ENCODE measurements at places on chromosomes 2 and 18.

GRCh38 chr18:55012008-55012407, 52.7 kb upstream of the CCDC68 start:
- peak; percentile 30 for DNase-seq

DNA sequence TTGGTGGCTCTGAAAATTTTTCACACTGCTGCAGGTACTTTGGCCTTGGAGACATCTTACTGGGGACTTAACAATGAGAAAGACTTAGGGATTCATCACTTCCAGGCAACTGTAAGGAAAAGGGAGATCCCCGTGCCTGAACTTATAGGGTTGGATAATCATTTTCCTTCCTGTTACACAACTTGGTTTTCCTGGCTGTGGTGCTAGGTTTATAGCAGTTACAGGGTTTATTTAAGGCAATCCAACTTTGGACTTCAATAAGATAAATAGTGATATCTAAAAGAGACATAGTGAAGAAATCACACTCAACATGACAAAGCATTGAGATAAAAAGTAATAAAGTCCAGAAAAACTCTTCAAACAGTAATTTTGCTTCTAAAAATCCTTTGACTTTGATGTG, 70.2 kb upstream of the RAPH1 start:
- no peak for DNase-seq

DNA sequence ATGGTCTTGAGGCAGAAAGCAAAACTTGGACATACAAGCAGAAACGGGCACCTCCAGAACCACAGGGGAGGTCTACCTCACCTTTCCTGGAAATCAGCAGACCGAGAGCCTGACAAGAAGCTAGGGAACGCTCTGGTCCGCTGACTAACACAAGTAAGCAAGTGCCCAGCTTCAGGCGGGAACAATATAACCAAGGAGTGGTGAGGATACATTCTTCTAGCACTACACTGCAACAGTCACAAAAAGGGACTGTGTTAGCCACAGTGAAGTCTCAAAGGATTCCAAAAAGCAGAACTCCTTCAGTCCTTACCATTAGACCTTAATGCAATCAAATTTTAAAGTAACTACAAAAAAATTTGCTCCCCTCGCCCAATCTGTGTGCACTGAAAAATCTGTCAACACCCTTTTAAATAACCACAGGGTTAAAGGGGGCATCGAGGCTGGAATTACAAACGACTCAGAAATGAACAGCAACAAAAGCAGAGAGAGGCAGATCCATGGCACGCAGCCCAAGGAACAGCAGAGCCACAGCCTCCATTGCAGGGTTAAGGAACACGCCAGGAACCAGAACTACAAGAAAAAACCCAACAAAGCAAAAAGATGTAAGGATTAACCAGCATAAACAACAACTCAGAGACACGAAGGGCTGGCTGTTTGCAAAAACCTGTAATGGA, 7.1 kb downstream of the THAP4 start:
- DNase-seq: no peak

DNA sequence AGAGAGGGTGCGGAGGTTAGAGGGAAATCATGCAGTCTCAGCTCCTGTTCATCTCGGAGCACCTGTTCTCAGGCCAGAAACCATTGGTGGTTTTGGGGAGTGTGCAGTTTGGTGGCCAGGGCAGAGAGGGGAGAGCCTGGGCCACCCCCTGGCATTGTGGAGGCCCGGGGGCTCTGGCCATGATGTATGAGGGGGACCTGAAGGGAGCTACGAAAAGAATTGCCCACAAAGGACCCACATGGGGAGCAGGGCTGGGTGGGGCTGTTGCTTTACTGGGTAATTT, 87.7 kb downstream of the DGKD start:
- no peak for DNase-seq

DNA sequence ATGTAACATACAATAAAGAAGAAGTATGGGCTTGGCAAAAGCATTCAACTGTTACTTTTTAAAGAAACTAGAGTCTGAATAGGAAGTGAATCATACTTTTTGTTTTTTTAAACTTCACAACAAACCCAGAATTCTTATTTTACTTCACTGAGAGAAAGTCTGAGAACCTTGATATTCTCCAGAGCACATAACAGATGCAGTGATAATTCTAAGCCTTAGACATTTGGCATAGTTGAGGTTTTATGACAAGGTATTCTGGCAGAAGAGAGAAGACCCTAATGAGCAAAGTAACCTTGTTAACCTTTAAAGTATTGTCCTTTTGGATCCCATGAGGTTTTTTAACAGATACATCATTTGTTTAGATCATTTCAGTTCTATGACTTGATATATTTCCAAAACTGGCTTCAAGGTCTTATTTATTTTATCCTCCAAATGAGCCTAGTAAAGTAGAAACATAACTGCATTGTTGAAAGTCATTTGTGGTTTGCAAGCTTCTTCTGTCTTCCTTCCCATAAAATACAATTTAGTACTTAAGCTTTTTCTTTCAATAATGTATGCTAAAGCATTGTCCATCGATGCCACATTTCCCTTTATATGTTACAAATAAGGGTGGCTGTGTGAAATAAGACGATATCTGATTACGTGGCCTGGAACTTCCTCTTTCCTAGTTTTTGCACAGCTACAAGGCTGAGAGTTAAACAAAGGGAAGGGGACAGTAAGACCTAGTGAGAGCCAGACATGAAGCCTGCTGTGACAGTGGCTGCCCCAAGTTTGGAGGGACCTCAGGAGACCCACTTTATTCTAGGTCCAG, 86.1 kb upstream of the ITPRID2 start:
- DNase-seq: peak; percentile 37

GRCh38 chr18:78721981-78722380, 257.6 kb upstream of the SALL3 start:
- DNase-seq: no peak

DNA sequence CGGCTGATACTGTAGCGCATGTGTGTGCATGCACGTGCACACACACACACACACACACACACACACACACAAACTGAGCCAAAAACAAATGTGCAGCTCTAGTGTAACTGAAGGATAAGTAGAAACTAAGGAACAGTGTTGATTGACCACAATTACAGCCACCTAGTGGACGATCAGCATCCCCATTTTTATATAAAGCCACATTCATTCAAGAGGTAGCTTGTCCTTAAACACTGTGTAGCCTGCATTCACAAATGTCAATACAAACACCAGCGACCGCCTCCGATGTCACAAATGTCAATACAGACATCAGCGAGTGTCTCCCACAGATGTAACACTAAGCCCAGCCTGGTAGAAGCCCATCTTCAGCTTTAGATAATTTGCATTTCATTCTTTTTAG, 167.4 kb downstream of the PTGR3 start:
- DNase-seq: peak; percentile 49

DNA sequence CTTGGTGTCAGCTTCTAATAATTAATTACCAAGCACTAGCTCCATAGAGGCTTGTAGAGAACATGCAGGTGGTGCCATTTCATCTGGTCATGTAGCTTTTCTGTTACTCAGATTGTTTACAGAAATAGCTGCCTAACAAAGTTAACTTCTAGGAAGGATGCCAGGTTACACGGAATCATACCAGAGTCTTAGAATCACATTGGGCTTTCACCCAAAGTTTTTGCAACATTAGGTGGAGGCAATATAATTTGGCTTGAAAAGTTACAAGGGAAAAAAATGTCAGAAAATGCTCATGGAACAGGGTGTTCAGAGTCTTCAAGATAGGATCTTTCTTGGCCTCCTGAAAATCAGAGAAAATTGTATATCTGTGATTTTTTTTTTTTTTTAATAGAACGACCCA, 135.6 kb downstream of the ARHGAP15 start:
- DNase-seq: peak; percentile 72

- no peak for DNase-seq
Measured at GRCh38 chr2:58065248-58065647, 18.6 kb downstream of the VRK2 start.

Measured in AG08395 (cell line).